ENCODE measurements at places on chromosomes 2 and 18.

GRCh38 chr2:169891593-169892298 lies 64.5 kb downstream of the UBR3 start:
- DNase-seq, result no peak

DNA sequence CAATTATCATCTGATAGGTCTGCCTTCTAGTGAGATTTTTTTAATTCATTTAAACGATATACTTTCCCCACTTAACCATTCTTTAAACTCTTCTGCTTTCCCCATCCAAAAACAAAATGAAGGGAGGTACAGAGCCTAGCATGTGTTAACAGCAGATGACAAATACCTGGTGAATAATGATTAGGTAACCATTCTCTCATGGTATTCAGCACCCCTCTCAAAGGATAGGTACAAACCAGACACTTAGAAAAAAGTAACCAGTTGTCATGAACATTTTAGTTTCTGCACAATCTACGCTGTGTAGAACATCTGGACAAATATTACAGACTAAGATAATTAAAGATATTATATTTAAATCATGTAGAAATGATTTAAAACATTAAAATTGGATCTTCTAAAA lies 56.3 kb downstream of the DNAH7 start:
- DNase-seq, result no peak

DNA sequence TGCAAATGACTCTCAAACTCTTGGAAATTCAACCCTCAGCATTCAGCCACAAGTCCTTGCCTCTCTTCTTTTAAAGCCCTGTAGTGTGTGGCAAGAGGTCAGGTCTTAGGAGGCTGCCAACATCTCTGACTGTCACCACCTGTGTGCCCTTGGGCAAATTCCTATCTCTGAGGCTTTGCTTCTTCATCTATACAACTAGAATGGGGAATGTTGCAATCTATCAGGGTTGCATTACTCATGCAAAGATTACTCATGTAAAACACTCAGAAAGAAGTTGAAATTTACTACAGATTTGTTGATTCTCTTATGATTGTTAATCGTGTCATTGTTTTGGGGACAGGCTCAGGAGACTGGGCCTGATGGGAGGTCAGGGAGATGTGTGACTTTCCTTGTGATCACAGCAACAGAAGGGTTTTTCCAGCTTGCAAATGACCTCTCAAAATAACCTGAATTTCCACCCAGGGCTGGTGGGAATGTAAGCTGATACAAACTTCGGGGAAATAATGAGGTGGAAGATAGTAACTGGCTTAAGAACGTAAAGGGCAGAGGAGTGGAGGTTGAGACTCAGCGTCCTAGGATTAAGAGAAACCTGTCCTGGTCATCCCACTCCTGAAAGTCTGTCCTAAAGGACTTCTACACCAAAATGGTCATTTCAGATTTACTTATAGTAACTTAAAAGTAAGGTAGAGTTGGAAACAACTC lies 32.1 kb upstream of the SIGLEC15 start:
- DNase-seq, result no peak

DNA sequence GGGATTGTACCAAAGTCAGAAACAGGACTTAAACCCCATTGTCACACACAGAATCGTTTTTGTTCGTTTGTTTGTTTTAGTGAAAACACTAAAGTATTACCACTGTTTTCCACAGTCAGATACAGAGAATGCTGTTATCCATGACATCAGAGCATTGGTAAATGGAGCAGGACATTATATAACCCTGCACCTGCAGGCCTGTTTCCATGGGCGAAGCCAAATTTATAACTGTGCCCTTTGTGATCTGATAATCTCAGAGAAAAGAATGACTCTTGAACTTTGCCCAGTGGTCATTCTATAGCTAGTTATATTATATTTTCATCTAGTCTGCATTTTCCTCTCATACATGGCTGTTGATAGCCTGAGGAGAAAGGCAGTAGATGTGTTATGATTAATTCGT lies 217.6 kb downstream of the TMEM182 start:
- DNase-seq, result no peak

GRCh38 chr18:42901161-42901560 lies 214.3 kb downstream of the RIT2 start:
- no peak for DNase-seq

GRCh38 chr2:169069341-169069740 lies at the start of gene DHRS9:
DHRS9 (plus strand) TSS chr2:169069563; CDS start chr2:169081582, 12,019 bp downstream.
- DNase-seq, result no peak

GRCh38 chr2:4604767-4605166 lies 901.4 kb downstream of the DCDC2C start:
- no peak for DNase-seq

- DNase-seq, result no peak
Observed at GRCh38 chr2:144146876-144147275, 373.0 kb downstream of the ZEB2 start.

DNA sequence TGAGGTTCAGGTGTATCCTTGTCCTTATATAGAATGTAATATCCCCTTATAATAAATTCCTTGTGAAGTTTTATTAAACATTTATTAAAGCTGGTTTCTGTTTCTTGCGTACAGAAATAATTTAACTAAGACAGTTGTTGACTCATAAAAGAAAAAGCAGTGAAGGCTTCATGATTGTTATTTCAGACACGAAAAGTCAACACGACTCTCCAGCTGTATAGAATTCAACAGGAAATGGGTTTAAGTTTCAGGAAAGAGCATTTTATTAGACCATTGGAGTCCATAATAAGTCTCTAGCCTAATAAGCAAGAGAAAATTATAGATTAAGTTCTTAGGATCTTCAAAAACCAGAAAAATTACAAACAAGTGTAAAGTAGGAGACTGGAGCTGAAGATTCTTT lies 62.2 kb downstream of the KCNE4 start:
- DNase-seq, result no peak

DNA sequence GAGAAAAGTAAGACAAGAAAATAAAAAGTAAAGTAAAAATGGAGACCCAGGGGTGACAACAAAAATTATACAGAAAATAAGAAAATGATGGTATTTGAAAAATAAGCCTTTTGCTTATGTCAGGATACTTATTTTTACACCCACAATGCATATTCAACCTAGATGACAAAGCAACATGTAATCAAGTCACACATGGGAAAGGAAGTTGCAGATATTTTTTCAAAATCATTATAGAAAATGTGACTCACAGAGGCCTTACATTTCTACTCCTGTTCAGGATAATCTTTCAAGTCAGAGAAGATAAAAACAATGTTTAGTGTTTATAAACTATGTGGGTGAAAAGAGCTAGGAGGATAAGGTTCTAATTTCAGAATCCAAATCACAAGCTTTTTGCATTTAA lies 275.3 kb upstream of the UBE2E3 start:
- no peak for DNase-seq

GRCh38 chr2:43331422-43331821 lies 105.0 kb upstream of the ZFP36L2 start:
- no peak for DNase-seq

DNA sequence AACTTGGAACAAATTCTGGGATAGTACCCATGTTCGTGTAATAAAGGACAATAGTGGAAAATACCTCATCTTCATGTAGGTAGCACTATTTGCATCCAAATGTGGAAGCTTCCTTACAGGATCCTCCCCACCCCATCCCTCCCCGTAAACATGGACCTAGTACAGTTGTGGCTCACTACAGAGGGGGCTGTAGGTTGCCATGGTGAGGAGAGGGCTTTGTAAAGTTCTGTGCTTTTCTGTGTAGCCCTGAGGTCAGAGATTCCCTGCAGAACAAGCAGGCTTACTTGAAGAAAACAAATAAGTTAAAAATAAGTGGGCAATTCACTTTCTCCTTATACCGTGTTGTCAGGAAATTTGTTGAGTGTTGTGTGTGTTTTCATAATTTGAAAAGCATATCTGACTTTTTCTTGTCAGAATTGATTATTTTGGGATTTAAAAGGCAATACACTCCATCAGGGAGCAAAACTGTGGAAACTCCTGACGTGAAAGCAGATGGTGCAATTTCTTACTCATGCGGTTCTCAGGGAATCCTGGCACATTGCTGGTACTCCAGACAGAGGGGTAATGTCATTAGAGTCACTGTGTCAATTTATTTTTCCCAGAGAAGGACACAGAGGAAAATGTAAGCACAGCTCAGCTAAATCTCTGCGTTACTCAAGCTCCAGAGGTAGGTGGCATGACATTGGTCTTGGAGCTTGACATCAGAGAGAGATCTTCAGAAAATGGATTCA lies 174.2 kb upstream of the LHCGR start:
- DNase-seq, result no peak

DNA sequence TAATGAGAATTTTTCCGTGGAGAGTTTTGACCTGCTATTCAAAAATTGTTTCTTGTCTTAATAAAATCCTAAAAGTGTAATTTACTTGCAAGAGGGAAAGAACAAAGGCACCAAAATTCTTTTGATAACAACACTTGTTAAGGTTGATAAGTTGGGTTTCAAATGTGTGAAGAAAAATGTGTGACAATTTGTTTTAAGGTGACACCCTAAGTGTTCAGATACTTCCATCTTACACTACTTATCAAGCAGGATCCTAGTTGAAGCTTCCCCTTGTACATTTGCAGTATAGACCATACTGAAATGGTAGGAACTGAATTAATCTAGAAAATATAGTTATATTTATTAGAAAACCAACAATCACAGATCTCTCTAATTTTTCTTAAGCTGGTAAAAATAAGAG lies 204.6 kb downstream of the ARHGAP15 start:
- no peak for DNase-seq

DNA sequence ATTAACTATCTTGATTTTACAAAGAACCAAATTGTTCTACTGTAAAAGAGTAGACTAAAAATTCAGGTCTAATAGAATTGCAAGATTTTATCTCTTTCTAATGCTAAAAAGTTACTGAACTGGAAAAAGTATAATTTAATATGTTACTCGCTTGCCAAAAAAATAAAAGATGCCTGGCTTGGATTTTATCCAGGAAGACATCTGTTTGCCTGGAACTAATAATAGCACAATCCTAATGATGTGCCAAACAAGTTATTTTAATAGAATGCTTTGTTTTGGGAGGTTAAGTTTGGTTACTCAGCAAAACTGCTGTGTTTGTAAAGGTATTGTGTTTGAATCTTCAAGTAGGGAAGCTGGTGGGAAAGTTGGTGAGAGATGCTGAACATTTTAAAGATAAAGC lies 19.4 kb upstream of the ZSWIM2 start:
- DNase-seq, result no peak

DNA sequence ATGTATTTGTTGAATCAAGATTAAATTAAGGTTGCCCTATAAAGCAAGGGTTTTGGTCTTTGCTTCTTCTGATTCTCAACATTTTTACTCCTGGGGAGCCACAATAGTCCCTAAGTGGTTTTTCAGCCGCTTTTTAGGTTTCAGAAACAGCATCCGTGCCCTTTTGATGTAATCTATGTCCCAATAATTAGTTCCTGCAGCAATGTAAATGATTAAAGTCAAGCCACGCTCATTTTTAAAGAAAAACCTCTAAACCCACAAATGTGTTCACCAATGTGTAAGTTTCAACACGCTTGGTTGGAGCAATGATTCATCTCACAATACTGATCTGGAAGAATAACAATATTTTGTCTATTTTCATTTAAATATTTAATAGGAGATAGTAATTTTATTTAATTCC lies 5.6 kb downstream of the ARL4C start:
- no peak for DNase-seq

DNA sequence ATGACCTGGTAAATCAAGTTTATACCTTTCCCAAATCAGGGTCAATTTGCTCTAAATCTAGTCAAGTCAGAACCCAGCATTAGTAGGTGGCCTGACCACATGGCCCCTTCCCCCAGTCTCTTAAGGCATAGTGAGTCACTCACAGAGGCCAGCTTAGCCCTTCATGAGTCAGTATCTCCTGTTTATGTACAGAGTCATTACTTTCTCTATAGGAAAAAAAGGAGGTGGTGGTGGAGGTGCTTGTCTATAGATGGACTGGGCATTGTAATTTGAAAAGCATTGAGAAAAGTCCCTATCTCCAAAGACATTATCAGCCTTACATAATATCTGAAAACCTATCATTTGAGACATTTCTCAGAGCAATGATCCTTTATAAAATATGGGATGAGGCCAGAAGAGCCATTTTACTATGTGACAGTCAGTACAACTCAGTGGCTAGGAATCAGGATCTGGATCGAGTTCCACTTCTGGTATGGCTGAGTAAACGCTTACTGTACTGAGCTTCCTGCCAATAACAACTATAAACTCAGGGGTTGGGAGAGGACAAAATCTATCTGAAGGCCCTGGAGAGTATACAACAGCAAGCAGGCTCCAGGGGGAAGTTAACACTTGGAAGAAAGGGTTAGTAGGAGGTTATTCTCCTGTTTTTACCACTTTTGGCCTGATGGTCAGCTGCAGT lies 22.5 kb upstream of the SIGLEC15 start:
- no peak for DNase-seq

DNA sequence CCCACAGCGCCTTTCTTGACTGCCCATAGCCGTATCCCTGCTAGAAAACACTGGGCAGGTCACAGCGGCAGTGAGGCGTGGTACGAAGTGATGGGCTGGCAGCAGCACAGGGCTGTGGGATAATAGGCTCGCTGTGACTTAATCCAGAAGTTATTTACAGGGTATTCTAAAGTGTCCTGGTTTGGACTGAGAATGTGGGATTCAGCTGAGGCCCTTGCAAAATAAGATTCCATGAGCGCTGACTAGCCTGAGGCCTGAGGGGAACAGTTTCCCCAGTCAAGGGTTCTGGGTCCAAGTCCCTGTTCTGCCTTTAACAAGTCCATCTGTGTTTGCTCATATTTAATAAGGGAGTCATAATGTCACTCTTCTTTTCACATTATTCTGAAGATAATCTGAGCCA lies 34.6 kb downstream of the SETBP1 start:
- no peak for DNase-seq

- DNase-seq, result no peak
Observed at GRCh38 chr2:26627350-26628105, 13.6 kb downstream of the CIB4 start.

GRCh38 chr18:22999212-22999611 lies 66.1 kb downstream of the RBBP8 start:
- DNase-seq, result no peak

- no peak for DNase-seq
Observed at GRCh38 chr2:99881901-99882591, 260.3 kb downstream of the AFF3 start.

GRCh38 chr2:46643493-46643892 lies 164.1 kb downstream of the TMEM247 start:
- no peak for DNase-seq

GRCh38 chr18:56248610-56249235 lies 389.7 kb downstream of the TXNL1 start:
- DNase-seq, result no peak

- no peak for DNase-seq
Observed at GRCh38 chr18:475202-476031, 25.1 kb downstream of the COLEC12 start.

DNA sequence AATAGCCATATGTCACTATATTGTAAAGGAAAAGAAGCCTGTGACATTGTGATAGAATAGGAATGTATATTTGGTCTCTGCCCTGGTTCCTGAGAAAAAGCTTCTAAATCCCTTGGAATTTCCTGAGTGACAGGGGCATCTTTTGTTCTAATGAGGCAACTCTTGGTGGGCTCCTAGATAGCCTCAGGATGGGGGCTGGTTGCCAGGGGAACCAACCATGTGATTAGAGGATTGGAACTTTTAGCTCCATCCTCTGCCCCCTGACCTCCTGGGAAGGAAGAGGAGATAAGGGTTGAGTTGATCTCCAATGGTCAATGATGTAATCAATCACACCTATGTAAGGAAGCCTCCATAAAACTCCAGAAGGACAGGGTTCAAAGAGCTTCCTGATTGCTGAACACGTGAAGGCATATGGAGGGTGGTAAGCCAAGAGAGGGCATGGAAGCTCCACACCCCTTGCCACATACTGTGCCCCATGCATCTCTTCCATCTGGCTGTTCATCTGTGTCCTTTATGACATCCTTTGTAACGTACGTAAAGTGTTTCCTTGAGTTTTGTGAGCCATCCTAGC lies 2.9 kb upstream of the ME2 start:
- DNase-seq, result no peak

GRCh38 chr2:118250001-118250400 lies 161.7 kb downstream of the INSIG2 start:
- DNase-seq, result no peak

Data from stimulated activated CD8-positive, alpha-beta memory T cell treated with anti-CD3 and anti-CD28 coated beads, Interleukin-4, amount 100 ng/mL, for 24 hours (primary cell).